ENCODE measurements at places on chromosomes 4 and X.

- DNase-seq = no peak
These were observed 270.8 kb downstream of the FSTL5 start for GRCh38 chr4:161892951-161893350.

- no peak for DNase-seq
These were observed 171.8 kb upstream of the TTC29 start for GRCh38 chr4:147117431-147117830.

GRCh38 chrX:47518144-47518543 lies 35.1 kb upstream of the ZNF41 start:
- DNase-seq = no peak

DNA sequence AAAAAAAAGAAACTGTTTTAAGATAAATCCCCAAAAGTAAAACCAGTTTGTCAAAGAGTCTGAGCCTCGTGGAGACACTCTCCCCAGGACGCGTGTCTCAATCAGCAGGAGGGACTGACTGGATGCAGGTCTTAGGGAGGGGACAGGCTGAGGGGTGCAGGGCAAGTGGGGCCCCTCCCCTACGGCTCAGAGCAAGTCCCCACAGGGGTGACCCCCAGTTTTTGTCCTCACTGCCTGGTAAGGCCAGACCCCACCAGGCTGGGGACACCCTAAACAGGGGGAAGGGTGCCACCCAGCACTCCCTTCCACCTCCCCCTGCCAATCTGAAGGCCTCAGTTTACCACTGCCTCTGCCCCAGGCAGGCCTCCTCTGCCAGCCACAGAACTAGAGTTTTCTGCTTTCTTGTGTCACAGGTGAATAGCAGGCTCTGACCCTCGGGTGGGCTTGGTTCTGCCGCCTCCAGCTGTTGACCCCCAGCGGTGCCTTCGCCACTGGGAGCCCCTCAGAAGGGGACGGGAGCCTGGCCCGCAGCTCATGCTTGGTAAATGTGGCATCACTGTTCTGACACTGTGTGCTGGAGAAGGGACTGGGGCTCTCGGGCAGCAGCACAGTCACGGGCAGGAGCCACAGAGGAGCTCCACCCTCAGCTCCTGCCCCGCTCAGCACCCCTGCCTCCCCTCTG lies 69.8 kb upstream of the MXD4 start:
- DNase-seq = no peak

- DNase-seq = no peak
These were observed 4.6 kb upstream of the RS1 start for GRCh38 chrX:18676470-18676869.

DNA sequence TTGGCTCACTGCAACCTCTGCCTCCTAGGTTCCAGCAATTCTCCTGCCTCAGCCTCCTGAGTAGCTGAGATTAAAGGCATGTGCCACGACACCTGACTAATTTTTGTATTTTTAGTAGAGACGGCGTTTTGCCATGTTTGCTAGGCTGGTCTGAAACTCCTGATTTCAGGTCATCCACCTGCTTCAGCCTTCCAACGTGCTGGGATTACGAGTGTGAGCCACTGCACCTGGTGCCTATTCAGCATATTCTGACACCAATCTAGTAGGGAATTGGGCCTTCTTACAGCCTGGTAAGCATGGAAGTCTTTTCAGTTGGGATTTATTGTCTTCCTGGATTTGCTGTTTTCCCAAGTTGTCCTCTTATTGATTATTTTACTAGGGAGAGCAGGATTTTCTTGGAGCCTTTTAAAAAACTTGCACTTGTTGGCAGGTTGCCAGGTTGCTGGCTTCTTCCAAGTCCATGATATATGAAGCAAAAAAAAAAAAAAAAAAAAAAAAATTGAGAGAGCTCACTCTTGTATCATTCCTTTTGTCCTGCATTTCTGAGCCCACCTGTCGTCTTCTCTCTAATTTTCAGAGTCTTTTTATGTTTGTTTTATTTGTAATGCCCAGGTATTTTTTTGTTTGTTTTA lies 43.7 kb downstream of the TMPRSS11E start:
- DNase-seq = no peak

GRCh38 chr4:46270986-46271596 lies 118.8 kb downstream of the GABRA2 start:
- peak; percentile 23 for DNase-seq

DNA sequence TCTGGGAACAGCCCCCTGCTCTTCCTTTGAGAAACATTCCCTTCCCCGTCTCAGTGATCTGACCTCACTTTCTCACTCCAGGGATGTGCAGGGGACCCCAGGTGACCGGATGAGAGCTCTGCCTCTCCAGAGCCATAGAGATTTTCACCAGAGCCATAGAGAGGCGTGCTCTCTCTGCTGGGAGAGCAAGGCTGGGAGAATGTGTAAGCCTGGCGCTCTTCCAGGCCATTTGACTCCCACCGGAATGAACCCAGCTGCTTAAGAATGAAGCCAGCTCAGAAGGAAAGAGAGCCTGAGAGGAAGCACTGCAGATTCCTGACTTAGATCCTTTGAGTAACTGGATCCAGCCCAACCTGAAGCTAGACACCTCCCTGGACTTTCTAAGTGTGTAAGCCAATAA lies 106.4 kb downstream of the DHX15 start:
- DNase-seq = peak; percentile 88

DNA sequence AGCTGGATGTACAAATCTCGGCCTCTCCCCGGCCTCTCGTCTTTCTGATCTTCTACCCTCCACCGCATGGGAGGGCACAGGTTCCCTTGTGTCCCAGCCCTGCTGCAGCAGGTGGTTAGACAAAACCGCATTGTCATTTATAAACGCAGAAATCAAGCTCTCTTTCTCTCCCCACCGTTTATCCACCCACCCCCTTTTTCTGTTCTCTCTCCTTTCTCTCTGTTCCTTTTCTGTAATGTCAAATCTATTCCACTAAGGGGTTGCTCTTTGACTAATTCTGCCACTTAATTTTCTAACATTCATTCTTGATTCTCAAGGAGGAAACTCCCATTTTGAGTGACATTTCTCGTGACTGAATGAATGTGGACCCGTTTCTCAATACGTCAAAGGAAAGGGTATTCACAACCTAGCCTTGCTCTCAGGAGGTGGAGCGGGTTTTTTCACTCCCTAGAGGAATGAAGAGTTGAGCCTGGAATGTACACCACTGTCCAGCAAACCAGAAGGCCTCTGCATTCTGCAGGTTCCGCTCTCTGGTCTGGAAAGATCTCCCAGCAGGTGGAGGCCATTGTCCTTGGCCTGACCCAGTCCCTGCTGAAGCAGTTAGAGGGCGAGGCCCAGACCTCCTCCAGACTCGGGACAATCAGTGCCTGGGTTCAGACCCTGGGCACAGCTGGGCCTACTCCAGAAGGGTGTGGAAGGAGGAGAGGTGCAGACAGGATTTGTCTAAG lies 70.9 kb upstream of the ENPP6 start:
- no peak for DNase-seq

DNA sequence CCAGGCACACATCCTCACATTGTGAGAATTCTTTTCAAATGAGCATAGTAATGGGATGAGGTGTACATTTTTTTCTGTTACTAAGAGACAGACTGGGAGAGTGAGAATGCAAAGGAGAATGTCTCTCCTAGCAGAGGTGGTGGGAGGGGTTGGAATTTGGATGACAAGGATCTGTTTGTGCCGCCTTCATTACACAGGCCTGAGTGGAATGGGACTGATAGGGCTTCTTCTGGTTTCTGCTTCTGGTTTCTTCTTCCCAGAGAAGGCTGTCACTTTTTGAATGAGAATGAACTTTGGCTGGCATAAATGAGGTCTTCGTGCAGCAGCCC lies 55.4 kb downstream of the C4orf51 start:
- DNase-seq = peak; percentile 98

DNA sequence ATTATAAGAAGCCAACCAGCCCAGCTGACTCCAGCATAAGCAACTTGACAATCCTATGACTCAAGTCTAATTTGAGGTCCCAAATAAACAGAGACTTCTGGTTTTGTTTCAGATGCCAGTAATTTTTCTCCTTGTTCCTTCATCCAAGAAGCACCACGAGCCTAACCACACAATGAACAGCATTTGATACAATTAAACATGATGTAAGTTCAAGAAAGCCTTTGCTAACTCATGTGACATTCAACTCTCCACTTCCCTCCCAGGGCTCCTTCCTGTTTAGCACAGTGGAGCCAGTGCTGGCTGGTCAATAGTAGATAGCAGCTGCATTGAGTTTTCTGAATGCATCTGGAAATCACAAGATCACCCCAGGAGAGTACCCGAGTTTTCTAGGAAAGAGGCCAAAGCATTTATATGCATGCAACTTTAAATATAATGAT lies 206.3 kb downstream of the ARHGAP24 start:
- DNase-seq = peak; percentile 99

- DNase-seq = no peak
These were observed 33.2 kb downstream of the NPY2R start for GRCh38 chr4:155241664-155242063.

GRCh38 chr4:104206784-104207183 lies 287.9 kb downstream of the CXXC4 start:
- DNase-seq = no peak

GRCh38 chr4:4247696-4248028 lies 361 bp downstream of the TMEM128 start:
- DNase-seq = no peak

DNA sequence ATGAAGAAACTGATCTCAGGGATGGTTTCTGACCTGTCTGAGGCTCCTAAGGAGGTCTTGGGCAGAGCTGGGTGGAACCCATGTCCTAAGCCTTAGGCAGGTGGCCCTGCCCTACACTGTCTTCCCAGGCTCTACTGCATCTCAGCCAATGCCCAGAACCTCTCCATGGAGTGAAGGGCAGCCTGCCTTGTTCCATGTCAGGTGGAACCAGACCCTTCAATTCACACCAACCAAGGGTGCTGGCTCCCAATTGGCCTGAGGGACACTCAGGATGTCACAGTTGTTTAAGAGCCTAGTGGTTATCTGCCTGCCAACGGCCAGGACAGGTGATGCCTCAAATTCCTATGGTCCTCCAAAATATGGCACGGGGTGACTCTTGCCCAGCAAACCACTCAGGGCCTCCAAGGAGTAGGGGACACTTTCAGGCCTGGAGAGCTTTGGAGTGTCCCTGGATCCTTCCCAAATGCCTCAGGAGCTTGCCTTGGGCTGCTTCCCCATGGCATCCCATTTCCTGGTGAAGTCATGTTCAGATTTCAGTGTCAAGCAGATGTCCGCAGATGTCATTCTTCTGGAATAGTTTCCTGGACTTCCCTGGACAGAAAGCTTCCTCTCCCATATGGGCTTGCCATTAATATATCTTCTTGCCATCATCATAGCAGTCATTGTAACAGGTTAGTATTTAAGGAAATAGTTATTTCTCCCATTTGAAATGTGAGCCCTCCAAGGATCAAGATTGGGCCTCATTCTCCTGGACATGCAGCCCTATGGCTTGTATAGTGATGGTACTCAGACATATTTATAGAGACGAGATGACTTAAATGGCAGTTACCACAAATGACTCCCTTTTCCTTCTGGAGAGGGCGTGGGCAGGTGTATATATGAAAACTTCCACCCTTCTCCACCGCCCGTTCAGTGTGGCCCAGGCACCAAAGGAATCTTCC lies 67.1 kb downstream of the MED28 start:
- no peak for DNase-seq

GRCh38 chrX:14528629-14529289 lies 577 bp upstream of the GLRA2 start:
- peak; percentile 58 for DNase-seq
